Right atrium auricular region (tissue), 2 donors: ENCODE measurements at places on chromosomes 6 and 20. TPM values are rescaled to one million over a fixed set of nuclear protein-coding genes. Genes with fewer than 3 reads are reported as not detected.

GRCh38 chr20:50865591-50865990, 65.6 kb downstream of the ADNP start:
- no peak for DNase-seq

DNA sequence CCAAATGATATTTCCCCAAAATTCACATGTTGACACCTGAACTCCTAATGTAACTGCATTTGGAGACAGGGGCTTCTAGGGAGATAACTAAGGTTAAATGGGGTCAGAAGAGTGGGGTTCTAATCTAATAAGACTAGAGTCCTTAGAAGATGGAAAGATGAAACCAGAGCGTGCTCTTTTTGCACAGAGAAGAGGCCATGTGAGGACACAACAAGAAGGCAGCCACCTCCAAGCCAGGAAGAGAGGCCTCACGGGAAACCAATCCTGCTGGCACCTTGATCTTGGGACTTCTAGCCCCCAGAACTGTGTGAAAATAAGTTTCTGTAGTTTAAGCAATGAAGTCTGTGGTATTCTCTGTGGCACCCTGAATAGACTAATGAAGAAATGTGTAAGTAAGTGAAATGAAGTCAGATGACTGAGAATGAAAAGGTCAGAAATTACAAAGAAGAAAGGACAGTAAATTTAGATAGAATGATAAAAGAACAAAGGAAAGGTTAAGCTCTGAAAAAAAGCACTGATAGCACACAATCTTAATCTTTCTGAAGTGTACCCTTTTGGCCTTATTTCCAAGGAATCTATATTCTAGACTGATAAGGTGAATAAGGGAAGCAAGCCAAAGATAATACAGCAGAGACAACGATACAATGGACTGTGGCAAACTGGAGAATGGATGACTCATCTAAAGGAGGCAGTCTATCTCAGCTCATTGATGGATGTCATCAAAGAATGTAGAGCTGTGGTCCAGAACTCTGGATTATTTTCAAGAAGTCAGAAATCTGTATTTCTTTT, 110.4 kb downstream of the MYB start:
- DNase-seq: no peak

DNA sequence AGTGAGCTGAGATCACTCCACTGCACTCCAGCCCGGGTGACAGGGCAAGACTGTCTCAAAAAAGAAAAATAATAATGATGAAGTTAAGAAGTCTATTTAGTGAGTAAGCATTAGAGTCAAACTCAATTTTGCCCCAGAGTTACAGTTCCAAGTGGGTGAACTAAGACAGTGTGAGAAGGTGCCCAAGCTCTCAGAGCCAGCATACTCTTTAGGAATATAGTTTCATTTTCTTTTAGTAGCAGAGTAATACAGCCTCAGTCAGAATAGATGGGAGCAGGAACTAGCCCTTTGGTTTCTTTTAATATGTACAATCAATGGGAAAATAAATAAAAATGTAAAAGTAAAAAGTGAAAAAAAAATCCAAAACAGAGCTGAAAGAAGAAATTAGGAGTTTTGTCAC, 87.0 kb upstream of the ADGRF1 start:
- DNase-seq: no peak

The TRIM10 gene
- not detected for total RNA-seq

DNA sequence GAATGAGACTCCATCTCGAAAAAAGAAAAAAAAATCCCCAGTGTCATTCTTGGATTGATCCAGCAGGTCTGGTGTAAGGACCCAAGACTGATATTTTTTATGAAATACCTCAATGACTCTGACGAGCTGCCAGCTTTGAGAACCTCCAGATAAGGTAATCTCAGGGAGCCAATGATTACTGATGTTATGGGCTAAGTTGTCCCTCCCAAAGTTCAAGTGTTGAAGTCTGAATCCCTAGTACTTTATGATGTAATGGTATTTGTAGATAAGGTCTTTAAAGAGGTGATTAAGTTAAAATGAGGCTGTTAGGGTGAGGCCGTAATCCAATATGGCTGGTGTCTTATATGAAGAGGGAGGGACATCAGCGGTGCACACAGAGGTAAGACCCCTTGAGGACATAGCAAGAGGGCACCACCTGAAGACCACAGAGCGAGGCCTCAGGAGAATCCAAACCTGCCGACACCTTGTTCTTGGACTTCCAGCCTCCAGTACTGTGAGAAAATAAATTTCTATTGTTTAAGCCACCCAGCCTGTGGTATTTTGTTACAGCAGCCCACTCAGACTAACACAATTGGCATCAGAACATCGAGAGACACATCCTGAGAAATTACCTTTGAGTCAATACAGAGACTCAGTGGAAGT, 19.7 kb upstream of the DDO start:
- DNase-seq: no peak

DNA sequence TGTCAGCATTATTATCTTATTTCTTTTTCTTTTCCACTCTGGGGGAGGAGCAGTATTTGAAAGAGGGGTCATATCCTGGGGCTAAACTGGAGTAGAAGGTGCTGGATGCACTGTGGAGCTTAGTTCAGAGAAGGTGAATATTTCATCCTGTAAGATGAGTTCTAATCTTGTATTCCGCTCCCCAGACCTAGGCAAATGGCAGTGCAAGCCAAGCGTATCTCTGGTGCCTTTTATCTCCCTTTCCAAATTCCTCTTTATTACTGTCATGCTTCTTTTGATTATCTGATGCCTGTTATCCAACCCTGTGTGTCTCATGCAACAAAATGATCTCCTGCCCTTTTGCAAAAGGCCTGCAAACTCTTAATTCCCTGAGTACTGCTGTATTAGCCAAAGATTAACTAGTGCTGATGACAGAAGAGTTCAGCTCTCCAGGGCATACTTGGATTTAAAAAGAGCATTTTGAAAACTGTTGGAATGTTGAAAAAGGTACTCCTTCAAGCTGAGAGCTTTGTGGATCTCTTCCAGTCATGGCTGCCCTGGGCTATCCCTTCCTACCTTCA, 138.0 kb downstream of the CARMIL1 start:
- no peak for DNase-seq

The IRF4 gene
- 1.1 TPM for total RNA-seq

GRCh38 chr6:170067181-170067641, 223.7 kb downstream of the DLL1 start:
- peak; percentile 43 for DNase-seq

The TMEM244 gene
- not detected for total RNA-seq

DNA sequence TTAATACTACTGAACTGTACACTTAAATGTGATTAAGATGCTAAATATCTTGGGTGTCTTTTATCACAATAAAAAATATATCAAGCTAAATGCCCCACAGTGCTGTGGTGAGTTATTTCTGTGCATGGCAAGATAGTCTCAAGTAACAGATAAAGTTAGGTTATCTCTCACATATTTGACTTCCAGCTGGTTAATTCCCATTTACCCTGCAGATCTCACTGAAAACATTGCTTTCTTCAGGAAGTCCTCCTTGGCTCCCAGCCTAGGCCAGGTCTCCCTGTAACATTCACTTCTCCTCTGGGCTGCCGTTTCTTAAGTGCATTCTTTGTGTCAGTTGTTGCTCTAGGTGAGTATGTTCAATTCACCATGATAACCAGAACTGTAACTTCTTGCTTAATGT, 59.1 kb downstream of the SLC22A1 start:
- no peak for DNase-seq

- DNase-seq: no peak
Measured at GRCh38 chr6:113289166-113289565, 568.0 kb upstream of the MARCKS start.

The BHLHE23 gene
- not detected for total RNA-seq

The CGA gene
- total RNA-seq: 0.52 TPM

GRCh38 chr6:108673602-108674001, 112.9 kb downstream of the FOXO3 start:
- no peak for DNase-seq

- no peak for DNase-seq
Measured at GRCh38 chr6:3518356-3519190, 61.7 kb upstream of the SLC22A23 start.

DNA sequence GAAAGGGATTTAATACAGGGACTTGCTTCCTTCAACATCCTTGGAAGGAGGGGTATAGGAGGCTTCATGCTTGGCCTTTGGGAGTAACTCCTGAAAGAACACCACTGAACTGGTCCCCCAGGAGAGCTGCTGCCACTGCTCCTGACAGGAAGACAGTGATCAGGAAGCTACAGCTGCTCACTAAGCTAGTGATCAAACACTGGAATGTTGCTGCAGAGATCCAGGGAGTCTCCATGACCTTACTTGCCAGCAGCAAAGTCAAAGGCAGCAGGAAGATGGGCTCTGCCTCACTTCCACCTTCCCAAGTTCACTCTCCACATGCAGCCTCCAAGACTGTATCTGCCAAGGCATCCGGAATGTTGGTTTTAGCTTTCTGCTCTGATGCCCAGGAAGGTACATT, 31.8 kb downstream of the PIM1 start:
- no peak for DNase-seq

The OPRL1 gene
- total RNA-seq: 1.4 TPM

- no peak for DNase-seq
Measured at GRCh38 chr20:60966031-60966430, 286.0 kb upstream of the CDH4 start.

- no peak for DNase-seq
Measured at GRCh38 chr6:160462116-160462515, 113.9 kb downstream of the SLC22A3 start.

The NXT1 gene
- total RNA-seq: 16.1 TPM

- no peak for DNase-seq
Measured at GRCh38 chr20:46578745-46579144, 28.3 kb upstream of the OCSTAMP start.

- DNase-seq: no peak
Measured at GRCh38 chr6:137492289-137493217, 1.6 kb downstream of the OLIG3 start.

The PGC gene
- total RNA-seq: not detected

The TNF gene
- total RNA-seq: not detected
